HS-27A (cell line): ENCODE measurements at places on chromosomes 4 and X.

- DNase-seq = no peak
Observed at GRCh38 chr4:53061091-53061850, 199.2 kb downstream of the RASL11B start.

DNA sequence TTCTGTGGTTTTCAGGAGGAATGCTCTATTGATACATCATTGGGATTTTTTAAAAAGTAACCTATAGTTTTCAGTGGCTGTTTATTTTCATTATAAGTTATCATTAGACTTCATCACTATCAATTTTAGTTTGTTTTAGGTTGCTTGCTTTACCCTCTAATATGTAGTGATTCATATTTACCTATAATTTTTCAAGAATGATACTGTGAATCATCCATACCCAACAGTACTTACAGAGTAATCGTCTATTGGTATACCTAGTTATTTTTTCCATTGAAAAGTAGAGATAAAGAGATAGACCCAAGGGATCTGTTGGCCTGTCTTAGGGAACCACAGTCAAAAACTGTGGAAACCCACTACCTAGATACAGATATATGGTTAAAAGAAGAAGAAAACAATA is 83.3 kb downstream of the KLHL34 start:
- DNase-seq = no peak

DNA sequence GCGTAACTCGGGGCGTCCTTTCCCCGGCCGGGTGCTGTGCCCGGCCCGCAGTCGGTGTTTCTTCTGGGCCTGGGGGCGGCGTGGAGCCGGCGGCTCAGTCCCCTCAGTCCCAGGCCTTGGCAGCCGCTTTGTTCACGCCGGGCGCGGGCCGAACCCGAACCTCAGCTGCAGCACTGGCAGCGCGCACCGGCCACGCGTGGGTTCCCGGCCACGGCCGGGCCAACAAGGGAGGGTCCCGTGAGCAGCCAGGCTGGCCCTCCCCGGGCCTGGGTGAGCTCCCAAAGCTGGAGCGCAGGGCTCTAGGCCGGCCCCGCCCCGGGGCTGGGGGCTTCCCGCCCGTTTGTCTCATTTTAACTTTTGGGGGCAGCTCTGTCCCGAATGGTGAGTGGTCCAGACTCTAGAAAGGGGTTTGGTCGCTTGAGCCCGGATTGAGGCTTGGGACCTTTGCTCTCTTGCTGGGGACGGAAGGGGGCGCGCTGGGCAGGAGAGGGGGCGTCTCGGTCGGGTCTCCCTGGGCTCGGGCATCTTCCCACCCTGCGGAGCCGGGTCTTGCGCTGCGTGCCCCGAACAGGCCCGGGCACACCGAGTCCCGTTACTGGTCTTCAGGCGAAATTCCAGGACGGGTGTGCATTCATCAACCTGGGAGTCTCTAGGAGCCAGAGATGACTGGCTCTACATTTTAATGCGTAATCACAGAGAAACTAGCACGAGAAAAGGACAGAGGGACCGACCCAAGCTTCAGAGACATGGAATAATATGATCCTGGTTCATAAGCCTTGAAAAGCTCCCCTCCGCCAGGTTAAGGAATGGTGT is 177.1 kb downstream of the CBR4 start:
- DNase-seq = no peak

DNA sequence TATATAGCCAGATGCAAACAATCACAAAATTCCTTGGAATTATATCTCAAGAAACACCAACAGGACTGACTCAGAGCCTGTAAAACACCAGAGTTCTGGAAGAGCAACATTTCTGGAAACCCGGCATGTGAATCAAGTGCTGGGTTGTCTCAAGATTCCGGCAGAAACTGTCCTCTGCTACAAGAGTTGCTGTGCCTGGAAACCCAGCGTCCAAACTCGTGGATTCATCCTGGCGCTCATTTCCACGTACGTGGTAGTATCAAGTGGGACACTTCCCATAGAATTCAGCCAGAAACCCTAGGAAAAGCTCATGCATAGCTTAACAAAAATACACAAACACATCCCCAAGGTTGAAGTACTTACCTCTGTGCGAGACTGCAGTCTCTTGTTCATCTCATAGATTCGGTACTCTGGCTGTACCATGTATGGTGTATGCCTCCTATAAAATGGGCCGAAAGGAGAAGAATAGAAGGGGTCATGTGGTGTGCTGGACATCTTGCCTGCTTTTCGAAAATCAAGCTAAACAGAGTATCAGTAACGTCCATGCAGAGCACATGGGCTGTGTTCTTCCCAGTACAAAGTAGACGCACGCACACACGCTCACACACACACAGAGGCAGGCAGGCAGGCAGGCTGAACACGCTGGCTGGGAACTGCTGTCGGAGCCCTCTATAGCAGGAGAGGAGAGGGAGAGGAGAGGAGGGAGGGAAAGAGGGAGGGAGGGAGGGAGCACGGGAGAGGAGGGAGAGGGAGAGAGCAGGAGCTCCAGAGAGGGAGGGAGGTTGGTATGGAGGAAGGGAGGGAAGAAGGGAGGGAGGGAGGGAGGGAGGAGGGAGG is at the start of gene LDB2:
Gene LDB2, minus strand, starts transcription at position 655 of the 837 bp plus-strand sequence.
- no peak for DNase-seq

GRCh38 chr4:28709891-28710290 is 1849.2 kb downstream of the STIM2 start:
- no peak for DNase-seq

DNA sequence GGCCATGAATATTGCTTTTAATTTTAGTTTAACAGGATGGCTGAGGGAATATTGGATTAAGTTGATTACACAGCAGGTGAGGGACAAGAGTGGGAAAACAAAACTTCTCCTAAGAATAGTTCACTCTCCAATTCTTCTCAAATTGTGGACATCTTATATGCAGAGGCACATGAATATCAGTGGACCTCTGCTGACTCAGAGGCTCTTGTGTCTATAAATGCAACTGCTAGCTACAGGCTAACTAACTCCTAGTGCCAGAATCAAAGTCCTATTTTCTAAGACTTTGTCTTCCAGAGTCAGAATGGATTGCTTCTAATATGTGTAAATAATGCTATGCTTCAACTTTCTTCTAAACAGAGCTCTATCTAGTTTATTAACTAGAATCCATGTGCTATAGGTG is 175.8 kb downstream of the IL15 start:
- no peak for DNase-seq

- DNase-seq = no peak
Observed at GRCh38 chrX:119900976-119901375, 5.3 kb downstream of the AKAP14 start.

DNA sequence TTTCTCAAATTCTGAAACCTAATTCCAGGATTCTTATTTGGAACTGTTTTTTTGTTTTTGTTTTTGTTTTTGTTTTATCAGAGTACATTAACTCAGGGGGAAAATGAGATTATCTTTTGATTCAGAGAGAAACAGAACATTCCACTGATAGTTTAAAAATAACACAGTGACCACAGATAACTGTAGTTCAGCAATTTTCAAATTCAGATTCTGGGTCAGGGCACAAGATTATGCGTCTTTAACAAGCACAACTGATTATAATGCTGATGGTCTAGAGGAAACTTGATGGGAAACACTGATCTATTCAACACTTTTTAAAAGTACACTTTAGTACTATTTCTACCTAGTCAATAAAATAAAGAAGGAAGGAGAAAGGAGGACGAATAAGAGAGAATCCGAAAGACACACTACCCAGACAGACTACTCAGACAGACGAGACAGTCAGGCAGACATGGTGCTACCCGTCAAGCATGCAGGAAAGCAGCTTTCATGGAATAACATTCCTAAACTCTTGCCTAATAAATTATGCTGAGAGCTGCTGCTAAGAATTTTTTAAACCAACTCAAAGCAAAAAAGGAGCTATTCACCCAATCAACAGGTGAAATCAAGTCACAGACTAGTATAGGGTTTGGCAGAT is 59.0 kb downstream of the APBB2 start:
- no peak for DNase-seq

- no peak for DNase-seq
Observed at GRCh38 chrX:15204130-15204751, 65.6 kb downstream of the ASB9 start.

GRCh38 chr4:11072999-11073398 is 355.7 kb downstream of the HS3ST1 start:
- no peak for DNase-seq

GRCh38 chr4:87506974-87507701 is 22.0 kb downstream of the SPARCL1 start:
- peak; percentile 82 for DNase-seq

DNA sequence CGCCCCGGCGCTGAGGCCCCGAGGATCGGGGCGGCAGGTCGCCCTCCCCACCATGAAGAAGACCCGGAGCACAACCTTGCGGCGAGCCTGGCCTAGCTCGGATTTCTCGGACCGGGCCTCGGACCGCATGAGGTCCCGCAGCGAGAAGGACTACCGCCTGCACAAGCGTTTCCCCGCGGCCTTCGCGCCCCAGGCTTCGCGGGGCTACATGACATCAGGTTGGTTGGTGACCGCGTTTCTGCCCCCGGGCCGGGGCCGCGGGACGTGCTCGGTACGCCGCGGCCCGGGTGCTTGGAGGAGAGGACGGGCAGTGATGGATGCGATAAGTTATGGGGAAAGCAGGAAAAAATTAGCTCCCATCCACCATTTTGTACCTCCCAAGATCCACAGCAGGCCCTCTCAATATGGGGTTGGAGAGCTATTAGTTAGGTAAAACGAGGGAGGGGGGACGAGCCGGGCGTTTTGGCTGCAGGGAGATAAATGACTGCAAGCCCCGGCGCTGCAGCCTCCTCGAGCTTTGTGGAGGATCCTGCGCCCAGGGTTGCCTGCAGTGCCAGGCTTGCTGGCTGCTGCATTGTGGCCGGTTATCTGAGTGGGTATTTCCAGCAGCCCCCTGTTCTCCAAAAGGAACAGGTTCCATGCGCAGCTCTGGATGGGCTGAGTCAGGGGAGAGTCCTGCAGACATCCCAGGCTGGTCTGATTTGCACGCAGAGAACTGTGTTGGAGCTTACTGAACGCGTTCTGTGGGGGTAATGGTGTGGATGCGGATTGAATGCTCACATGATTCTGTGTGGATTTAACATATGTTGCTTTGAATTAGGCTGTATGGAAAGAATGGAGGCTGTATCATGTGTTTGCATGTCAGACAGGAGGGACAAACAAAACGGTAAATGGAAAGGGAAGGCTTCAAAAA is 1.9 kb downstream of the STOX2 start:
- DNase-seq = no peak

DNA sequence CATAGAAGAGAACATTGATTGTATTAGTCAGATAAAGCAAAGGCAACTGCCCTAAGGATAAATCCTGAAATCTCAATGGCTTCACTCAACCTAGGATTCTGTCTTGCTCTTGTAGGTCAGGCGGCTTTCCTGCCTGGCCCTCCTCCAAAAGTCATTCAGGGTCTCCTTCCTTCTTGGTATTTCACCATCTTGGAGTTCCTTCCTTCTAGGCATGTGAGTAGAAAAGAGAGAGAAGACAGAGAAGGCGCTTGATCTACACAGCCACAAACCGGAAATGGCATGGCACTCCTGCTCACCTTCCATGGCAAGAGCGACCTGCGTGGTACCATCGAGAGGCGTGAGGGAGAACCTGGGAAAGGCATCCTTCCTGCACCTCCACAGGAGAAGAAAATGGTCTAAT is 45.3 kb upstream of the HELT start:
- no peak for DNase-seq

GRCh38 chr4:41678951-41679350 is 69.6 kb downstream of the PHOX2B start:
- DNase-seq = no peak

DNA sequence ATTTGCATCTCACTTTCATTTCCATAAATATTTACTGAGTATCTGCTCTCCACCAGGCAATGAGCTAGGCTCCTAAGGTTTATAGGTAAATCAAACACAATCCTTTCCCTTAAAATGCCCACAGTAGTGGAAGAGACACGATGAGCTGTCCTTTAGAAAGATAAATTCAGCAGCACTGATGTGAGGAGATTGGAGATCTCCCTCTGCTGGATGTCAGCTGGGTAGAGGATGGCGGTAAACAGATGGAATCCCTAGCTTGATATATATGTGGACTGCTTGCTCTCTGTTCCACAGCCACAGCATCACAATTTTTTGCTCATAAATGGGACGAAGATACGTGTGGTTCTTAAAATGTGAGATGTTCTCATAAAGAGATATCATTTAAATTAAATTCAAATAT is 216.4 kb upstream of the RASGEF1B start:
- DNase-seq = no peak

DNA sequence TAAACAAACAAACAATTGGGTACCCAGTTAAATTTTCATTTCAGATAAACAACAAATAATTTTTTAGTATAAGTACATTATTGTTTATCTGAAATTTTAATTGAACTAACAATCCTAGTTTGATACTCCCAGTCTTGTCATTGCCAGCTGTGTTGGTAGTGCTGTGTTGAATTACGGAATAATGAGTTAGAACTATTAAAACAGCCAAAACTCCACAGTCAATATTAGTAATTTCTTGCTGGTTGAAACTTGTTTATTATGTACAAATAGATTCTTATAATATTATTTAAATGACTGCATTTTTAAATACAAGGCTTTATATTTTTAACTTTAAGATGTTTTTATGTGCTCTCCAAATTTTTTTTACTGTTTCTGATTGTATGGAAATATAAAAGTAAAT is 2.9 kb downstream of the CXCL8 start:
- DNase-seq = no peak

GRCh38 chrX:119682019-119682989 is 10.7 kb downstream of the SEPTIN6 start:
- DNase-seq = no peak

DNA sequence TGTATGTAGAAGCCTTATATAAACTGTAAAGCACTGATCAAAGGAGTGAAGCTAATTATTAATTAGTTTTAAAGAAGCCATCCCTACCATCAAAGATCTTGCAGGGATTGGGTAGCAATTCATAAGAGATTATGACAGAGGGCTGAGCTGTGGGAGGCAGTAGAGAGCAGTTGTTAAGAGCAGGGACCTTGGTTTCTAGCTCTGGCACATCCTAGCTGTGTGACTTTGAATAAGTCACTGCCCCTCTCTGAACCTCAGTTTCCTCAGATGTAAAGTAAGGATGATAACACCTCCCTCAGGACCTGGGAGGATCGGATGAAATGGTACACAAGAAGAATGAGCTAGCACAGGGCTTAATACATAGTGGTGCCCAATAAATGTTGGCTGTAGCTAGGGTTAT is 45.4 kb downstream of the APLN start:
- DNase-seq = no peak

GRCh38 chr4:15063341-15063740 is 61.1 kb downstream of the CPEB2 start:
- DNase-seq = no peak

GRCh38 chr4:88573276-88573980 is 18.9 kb upstream of the HERC3 start:
- no peak for DNase-seq

DNA sequence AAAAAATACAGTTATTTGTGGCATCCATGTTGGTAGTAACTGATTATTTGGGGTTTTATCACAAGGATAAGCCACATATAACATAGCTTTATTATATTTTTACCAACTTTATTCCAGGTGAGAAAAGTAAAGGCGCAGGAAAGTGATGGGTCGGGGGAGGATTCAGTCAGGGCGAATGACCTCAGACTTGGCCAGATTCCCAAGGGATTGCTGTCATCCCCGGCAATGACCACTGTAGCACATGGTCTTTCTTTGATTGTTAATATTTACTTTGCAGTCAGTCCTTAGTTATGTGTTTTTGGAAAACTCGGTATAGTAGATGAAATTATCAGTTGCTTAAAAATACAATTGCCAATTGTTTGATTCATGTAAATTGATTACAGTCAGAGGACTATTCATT is 17.6 kb downstream of the GRIA3 start:
- DNase-seq = no peak

GRCh38 chr4:77438549-77438948 is 167.1 kb upstream of the CXCL13 start:
- no peak for DNase-seq
